ENCODE measurements at places on chromosomes 2 and 18.

- DNase-seq: no peak
Observed at GRCh38 chr2:224983712-224984554, 58.3 kb downstream of the DOCK10 start.

- DNase-seq: no peak
Observed at GRCh38 chr18:79583984-79584401, 95.6 kb upstream of the CTDP1 start.

- DNase-seq: no peak
Observed at GRCh38 chr2:174608866-174609214, 11.2 kb upstream of the WIPF1 start.

DNA sequence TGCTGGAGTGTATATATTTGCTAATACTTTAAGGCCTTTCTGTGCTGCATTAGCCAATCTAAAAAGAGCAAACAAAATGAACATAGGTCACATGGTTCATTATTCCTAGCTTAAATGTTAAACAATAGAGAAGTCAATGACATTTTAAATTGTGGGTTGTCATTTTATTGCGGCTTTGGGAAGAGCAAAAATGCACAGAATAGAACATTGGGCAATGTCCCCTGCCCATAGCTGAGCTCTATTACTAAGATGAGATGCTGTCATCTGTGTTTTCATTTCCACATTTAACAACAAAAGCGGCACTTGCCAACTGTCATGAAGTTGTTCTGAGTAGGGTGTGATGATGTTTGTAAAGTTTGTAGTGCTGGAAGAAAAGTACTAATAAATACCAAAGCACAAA, 3.2 kb upstream of the VAPA start:
- no peak for DNase-seq

- DNase-seq: no peak
Observed at GRCh38 chr2:28084564-28084963, 194.0 kb downstream of the BABAM2 start.

Data from NCI-H1417 (cell line).